Activated effector memory CD4-positive, alpha-beta T cell treated with Interleukin-2 at 50 U/mL for 16 hours (primary cell): ENCODE measurements at places on chromosomes 5 and 9.

DNA sequence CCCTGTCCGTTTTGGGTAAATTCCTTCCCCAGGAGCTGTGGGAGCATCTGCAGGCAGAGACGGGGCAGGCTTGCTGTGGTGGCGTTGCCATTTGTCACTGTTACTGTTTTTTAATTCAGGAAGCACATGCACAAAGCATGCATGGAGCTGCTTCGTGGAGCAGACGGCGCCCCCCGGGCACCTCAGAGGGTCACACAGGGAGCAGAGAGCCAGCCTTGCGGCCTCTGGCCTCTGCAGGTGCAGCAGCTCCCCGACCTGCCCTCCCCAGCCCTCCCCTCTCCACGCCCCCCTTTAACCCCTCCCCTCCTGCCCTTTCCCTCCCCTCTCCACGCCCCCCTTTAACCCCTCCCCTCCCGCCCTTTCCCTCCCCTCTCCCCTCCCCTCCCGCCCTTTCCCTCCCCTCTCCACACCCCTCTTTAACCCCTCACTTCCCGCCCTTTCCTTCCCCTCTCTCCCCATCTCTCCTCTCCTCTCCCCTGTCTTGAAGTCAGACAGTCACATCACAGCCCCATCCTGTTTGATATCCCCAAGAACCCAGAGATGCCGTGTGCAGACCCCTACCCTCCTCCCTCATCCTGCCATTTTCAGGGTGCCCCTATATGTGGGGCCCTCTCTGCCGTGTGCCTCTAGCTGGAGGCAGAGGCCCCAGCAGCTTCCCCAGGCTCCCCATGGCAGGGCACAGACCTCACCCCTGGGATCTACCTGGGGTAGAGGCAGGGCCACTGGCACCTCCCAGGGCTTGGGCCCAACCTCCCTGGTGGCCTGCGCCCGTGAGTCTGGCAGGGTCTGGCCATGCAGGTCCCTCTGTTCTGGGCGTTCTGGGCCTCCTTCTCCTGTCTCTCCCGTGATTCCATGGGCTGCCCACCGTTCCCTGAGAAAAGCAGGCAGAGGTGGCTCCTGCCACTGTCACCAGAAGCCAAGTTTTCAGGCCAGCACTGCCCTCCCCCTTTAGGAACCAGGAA, 29.6 kb upstream of the UBAC1 start:
- peak; percentile 15 for DNase-seq

- no peak for DNase-seq
These were observed 637.8 kb upstream of the WWC1 start for GRCh38 chr5:167653645-167654106.

GRCh38 chr5:144547098-144547499, 376.4 kb downstream of the KCTD16 start:
- no peak for DNase-seq

- no peak for DNase-seq
These were observed 69.2 kb downstream of the ANGPTL2 start for GRCh38 chr9:127053057-127053821.
